HFF-Myc (cell line): ENCODE measurements at places on chromosomes 7 and 10.

DNA sequence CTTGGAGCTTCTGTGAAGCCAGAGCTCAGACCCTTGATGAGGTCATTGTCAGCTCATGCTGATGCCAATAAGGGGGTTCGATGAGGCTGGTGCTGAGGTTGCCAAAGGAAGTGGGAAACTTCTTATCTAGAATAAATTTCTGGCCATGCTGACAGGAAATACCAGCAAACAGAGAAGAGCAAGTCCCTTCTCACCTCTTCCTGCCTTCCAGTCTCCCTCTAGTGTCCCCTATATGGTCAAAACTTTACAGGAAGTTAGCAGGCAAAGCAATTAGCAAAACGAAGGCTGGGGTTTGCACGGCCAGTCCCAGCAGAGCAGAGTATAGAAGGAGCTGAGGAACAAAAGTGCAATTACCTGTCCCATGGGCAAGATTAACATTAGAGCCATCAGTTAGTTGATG is 15.1 kb upstream of the NEUROG3 start:
- DNase-seq: no peak

GRCh38 chr7:152564656-152565250 is 111.2 kb downstream of the XRCC2 start:
- DNase-seq: no peak

DNA sequence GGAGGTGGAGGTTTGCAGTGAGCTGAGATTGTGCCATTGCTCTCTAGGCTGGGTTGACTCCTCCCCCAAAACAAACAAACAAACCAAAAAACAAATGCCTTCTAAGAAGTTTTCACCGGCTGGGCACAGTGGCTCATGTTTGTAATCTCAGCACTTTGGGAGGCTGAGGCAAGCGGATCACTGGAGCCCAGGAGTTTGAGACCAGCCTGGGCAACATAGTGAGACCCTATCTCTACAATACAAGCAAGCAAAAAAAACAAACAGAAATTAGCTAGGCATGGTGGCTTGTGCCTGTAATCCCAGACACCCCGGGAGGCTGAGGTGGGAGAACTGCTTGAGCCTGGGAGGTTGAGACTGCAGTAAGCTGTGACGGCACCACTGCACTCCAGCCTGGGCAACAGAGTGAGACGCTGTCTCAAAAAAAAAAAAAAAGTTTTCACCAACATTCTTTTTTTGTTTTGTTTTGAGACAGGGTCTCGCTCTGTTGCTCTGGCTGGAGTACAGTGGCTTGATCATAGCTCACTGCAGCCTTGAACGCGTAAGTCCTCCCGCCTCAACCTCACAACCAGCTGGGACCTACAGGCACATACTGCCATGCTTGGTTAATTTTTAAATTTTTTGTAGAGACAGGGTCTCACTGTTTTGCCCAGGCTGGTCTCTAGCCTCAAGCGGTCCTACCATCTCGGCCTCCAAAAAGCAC is 1.3 kb upstream of the ZAN start:
- no peak for DNase-seq

DNA sequence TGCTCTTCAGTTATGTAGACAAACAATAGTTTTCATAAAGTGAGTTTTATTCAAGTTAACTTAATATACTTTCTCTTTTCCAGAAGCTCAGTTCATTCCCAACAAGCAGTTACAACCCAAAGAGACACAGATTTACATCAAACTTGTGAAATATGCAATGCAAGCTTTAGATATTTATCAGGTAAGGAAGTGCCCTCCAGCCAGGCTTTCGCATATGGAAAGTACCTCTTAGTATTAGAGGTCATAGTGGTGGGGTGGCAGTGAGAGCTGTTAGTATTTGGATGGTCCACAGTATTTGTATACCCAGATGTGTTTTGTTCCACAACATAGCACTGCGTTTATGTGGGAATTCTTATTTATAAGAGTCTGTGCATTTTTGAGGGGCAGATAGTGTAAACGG is 32.1 kb downstream of the TRRAP start:
- no peak for DNase-seq

DNA sequence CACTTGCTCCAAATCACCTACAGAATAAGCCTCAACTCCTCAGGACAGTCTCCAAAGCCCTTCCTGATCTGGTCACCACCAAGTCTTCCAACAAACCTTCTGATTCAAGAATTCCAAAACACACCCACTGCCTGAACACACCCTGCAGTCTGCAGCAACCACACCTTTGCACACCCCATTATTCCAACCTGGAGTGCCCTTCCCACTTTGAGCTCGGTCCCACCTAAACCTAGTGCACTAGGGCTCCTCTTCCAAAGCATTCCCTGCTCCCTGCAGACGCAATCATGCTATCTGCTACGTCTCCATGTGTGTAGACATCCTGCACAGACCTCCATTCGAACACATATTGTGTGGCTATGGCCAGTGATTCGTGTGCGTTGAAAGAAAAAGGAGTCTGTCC is 289.3 kb downstream of the GRID1 start:
- no peak for DNase-seq

GRCh38 chr10:71575934-71576801 is 143.4 kb downstream of the C10orf105 start:
- no peak for DNase-seq

DNA sequence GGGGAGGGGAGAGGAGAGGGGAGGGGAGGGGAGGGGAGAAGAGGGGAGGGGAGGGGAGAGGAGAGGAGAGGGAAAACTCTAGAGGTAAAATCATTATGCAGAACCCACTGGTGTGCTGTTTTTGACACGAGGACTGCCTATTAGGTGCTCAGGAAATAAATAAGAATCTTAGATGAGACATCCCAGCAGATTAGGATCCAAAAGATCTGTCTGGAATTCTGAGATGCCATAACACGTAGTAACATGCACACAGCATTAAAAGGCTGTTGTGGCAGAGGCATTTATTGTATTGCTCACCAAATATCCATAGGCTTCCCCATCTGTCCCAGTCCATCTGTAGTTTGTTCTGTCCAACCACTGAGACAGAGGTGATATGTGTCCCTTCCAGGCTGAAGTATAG is 40.8 kb upstream of the KMT2E start:
- no peak for DNase-seq
